M059J (cell line): ENCODE measurements at places on chromosomes 2 and 18.

- no peak for DNase-seq
These were observed 8.9 kb downstream of the TNS1 start for GRCh38 chr2:217993817-217994463.

GRCh38 chr2:45729753-45730512 is 78.5 kb downstream of the PRKCE start:
- DNase-seq: peak; percentile 8

DNA sequence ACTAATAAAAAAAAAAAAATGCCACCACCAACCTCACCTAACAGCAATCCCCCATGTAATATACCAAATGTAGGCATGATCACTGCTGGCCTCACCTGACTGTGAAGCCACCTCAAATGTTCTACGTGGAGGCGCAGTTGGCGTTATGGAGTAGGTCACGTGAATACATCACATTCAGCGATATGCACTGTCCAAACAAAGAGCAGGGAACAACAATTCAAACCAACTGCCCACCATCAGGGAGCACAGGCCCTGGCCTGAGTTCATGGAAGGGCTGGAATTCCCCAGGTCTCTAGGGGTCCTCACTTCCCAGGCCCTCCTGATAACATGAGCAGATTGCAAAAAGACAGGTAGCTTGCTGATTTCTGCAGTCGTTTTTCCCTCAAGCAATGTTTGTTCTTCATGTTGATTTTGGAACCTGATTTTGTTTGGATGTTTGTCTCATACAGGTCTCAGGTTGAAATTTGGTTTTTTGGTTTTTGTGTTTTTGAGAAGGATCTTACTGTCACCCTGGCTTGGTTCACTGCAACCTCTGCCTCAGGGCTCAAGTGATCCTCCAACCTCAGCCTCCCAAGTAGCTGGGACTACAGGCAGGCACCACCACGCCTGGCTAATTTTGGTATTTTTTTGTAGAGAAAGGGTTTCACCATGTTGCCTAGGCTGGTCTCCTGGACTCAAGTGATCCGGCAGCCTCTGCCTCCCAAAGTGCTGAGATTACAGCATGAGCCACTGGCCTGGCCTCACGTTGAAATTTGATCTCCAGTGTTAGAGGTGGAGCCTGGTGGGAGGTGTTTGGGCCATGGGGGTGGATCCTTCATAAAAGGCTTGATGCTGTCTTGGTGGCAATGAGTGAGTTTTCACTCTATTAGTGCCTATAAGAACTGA is 15.5 kb downstream of the TBC1D8 start:
- DNase-seq: no peak

- DNase-seq: no peak
These were observed 57.3 kb upstream of the CREB1 start for GRCh38 chr2:207472343-207473048.

- DNase-seq: no peak
These were observed 43.8 kb downstream of the DDX18 start for GRCh38 chr2:117858336-117858735.

- peak; percentile 92 for DNase-seq
These were observed 45.6 kb upstream of the ITGAV start for GRCh38 chr2:186544255-186544675.

- DNase-seq: peak; percentile 92
These were observed 50.2 kb upstream of the MRPL33 start for GRCh38 chr2:27721335-27721734.

- DNase-seq: no peak
These were observed 7.7 kb downstream of the RNF149 start for GRCh38 chr2:101300836-101301235.

- DNase-seq: peak; percentile 97
These were observed 62.2 kb downstream of the KIAA2012 start for GRCh38 chr2:202135091-202135874.

DNA sequence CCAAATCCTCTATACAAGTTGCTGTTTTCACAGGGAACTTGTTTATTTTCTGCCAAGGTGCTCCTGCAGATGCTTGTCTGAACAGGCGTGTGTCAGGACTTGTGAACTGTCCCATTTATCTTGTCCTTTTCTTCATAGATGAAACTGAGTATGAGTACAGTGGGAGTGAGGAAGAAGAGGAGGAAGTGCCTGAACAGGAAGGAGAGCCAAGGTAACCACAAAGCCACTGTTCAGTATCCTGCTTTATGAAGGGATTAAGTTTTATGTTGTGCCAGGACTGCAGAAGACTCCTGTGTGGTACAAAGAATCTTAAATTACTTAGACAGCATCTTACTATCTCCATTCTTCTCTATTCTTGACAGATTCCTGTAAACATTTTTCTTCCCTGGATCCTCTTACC is 145.0 kb downstream of the MAP4K4 start:
- DNase-seq: no peak

GRCh38 chr18:48983793-48984437 is 33.1 kb upstream of the SMAD7 start:
- no peak for DNase-seq

DNA sequence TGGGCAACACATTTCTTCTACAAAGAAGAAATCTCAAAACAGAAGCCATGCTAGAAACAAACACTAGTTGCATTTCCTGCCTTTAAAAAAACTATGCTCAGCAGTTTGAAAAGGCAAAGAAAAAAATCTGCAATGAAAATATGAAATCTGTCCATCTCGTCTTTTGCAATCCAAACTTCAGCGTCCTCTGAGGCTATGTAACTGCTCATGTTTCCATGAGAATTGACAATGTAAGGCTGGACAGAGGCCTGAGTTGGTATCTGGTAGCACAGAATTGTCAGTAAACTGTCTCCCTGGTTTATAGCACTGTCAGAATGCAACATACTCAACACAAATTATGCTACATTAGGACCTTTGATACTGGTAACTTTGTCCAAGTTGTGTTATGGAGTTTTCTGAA is 429.9 kb downstream of the ARHGAP15 start:
- no peak for DNase-seq

- peak; percentile 47 for DNase-seq
These were observed 185.1 kb downstream of the SCG2 start for GRCh38 chr2:223416815-223417610.

- no peak for DNase-seq
These were observed 42.3 kb downstream of the FAM124B start for GRCh38 chr2:224359569-224359968.

DNA sequence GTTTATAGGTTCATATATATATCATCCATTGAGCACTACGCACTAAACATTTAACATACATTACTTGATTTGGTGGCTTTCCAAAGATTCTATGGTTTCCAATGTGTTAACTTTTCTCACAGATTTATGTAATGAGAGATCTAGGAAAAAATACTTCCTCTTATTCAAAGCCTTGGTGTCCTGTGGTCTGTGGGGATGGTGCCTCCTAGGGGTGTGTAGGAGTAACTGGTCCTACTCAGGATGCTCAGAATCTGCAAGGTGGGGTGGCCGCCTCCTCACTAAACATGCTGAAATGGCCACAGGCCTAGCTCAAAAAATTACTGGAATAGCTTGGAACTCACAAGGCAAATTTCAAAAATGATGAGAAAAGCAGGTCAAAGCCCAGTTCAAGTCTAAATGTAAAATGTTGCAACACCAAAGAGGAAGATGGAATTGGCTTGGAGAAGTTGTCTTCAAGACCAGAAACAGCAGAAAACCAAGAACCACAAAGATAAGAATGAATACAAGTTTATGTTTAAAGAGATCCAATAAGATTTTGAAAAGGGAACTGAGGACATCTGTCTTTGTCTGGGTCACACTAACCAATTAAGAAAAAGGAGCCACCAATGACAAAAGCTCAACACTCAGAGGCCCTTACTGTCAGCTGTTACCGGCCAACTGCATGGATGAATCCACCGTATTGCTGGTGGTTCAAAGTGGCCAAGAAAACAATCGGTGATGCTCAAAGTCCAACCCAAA is 11.5 kb downstream of the GPR55 start:
- DNase-seq: no peak

DNA sequence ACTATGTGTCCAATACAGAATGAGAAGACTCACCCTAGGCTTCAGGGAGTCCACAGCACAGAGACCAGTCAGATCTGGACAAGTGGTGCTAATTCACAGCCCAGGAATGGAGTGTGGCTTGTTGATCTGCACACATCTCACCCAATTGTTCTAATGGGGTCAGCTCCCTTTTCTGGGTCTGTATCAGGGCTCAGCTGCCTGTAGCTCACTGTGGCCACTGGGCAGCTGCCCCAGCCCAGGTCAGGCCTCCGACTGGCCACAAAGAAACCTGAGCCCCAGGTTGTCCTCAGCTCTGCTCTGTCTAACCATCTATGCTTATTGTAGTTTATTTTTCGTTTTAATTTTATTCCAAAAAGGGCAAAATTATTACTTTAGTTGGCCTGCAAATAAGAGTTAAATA is 202.3 kb upstream of the RAB6C start:
- DNase-seq: no peak

DNA sequence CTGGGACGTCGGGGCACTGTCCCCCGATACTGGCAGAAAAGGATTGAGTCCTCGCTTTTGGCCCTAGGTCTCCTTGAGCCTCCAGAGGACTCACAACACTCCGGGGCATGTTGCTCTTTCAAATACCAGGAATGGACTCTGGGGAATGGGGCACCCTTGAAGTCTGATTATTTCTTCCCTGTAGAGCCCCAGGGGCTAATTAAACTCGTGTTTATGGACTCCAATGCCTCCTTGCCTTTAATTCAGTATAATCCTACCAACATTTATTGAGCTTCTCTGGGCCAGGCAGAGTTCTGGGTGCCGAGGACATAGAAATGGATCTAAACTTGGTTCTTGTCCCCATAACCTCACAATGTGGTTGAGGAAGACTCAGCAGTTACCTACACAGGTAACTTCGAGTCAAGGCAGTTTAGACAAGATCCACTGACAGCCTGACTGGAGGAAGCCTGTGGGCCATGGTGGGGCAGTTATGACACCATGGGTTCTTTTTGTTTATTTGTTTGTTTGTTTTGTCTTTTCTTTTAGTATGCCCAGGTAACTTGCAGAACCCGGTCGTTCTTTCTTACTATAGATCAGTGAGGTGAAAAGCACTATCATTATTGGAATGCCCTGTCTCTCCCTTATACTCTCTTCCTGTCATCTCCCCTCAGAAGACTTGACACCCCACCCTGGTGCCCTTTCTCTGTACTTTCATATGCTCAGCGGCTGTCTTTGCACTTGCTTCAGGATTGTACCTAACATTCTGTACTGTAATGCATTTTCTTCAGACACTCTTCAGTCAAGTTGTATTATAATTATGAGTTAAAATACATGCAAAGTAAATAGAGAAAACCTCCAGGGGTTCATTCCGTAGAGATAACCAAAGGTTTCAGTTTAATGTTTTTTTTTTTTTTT is 3.2 kb downstream of the CFLAR start:
- peak; percentile 80 for DNase-seq

- no peak for DNase-seq
These were observed 26.3 kb downstream of the CAB39 start for GRCh38 chr2:230738924-230739323.

GRCh38 chr18:46148810-46149209 is 44.6 kb downstream of the HAUS1 start:
- peak; percentile 74 for DNase-seq

DNA sequence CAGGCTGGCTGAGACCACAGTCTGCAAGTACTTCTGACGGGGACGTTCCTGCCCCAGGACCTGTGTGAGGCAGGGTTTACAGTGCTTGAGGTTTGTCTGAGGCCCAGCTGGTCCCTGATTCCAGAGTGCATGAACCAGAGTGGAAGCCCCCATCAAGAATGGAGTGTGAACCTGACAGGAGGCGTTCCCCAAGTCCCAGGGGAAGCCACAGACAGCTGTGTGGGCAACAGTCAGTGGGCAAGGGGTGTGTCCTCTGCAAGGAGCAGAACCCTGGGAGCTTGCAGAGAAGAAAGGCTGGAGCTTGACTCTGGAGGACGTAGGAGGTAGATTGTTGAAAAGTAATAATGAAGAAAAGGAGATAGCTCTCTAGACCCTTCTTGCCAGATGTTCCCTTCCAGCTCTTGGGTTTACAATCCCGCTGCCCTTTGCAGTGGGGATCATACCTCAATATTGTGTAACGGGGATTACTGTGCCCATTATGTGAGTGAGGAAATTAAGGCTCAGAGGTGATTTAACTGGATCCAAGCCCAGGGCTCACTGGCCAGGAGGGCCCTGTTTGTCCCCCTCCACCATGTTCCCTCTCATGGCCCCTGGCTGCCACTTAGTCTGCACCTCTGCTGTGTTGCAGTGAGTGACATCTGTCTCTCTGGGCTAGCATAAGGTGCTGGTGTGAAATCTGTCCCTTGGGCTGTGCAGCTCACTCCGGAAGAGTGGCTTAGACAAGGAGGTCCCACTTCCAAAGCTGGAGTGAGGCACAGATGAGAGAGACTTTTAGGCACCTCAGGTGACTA is 6.2 kb downstream of the DBI start:
- no peak for DNase-seq

- peak; percentile 95 for DNase-seq
These were observed 3.4 kb upstream of the DUSP2 start for GRCh38 chr2:96148410-96149217.

DNA sequence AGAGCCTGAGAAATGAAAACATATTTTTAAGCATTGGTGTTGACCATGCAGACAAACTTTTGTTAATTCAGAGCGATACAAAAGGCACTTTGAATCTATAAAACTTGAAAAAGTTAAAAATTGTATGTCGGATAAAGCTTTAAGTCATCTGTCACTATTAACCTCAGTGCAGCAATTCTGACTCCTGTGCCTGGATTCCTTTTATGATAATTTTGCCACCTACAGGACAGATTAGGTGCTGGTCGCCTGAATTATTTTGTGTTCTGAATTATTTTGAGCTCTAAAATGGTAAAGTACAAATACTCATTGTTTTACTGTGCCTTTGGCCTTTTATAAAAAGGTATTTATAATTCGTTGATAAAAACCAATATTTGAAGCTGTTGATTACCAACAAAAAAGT is 19.4 kb upstream of the RNF138 start:
- peak; percentile 33 for DNase-seq

DNA sequence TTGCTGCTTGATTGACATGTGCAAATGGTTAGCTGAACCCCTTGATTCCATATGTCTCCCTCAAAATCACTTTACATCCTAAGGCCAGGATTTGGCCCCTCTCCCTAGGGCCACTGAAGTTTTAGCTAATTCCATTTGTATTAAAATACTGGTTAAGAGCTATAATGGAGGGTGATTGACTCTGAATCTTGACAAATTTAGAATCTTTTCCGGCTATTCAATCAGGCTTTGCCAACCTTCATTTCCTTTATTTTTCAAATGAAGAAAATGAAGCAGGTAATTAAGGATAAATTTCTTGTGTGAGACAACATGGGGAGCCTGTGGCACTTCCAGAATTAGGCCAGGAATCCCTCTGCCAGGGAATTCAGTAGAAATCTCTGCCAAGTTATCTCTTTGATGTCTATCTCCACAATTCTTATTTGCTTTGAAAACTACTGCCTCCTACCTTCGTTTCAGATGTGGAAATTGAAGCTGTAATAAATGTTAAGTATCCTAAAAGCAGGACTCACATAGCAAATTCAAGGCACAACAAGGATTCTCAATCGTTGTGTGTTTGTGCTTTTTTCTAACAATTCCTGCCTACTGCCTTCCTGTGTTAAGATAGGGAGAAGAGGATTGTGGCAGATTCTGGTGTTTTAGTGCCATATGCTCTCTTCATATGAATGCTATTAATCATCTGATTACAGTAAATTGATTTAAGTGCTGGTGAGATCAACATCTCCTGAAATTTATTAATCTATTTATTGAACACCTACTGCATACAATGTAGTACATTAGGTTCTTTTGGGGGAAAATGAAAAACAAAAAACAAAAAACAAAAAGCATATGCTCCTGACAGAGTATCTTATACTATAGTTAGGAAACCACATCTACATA is 47.8 kb upstream of the MAP4K3 start:
- DNase-seq: no peak

GRCh38 chr2:21258082-21258481 is 134.3 kb downstream of the TDRD15 start:
- no peak for DNase-seq
